CD4-positive, alpha-beta T cell treated with Interleukin-6 at 100 ng/mL for 8 hours (primary cell): ENCODE measurements at places on chromosomes 3 and 15.

GRCh38 chr3:176840641-176841286 is 356.5 kb downstream of the TBL1XR1 start:
- no peak for DNase-seq

DNA sequence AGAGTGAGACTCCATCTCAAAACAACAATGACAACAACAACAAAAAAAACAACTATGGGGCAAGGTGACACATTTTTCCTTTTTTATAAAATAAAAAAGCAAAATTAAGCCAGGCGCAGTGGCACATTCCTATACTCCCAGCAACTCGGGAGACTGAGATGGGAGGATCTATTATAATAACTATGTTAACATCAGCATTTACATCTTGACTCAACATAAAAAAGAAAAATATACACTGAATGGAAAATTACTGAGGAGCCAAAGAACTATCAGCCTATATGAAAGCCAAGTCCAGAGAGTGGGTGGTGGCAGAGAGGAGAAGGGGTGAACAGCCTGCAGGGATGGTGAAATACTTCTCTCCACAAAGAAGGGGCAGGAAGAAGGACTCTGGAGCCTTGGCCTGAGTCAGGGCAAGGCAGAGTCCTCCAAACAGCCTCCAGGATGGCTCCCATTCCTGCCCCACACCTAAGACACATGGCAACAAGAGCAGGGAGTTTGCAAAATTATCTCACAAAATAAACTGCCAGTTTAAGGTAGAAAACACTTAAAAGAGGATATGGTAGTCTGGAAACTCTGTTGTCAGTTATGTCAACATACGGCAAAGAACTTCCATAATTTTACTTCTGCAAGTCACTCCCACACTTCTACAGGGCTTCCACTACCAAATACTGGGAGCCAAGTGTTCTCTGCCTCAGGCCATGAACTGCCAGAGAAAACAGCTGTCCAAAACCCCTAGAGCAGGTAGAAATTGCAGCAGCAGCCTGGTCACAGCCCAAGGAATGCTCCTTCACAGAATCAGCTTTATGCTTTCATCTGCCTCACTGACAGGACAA is 25.9 kb downstream of the HSPBAP1 start:
- DNase-seq, result no peak

- no peak for DNase-seq
These were observed 3.2 kb upstream of the GPR171 start for GRCh38 chr3:151206201-151206600.

- no peak for DNase-seq
These were observed 169.4 kb downstream of the CHST2 start for GRCh38 chr3:143288944-143289343.

- DNase-seq, result no peak
These were observed 219.0 kb downstream of the NFKBIZ start for GRCh38 chr3:102068327-102068726.

DNA sequence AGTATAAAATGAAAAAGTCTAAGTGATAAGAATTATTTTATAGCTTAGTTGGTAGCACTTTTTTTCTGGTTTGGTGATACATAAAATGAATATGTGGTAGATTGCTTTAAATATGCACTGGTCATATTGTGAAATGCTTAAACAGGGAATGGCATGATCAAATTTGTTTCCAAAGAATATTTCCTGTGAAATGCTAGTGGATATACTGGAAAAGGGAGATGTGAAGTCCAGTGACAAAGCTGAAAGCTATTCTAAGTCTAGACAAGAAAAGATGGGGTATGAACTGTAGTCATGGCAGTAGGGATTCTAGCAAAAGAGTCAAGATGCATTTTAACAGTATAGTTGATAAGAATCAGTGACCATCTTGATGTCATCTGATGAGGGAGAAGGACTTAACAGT is 98.9 kb upstream of the MME start:
- no peak for DNase-seq

DNA sequence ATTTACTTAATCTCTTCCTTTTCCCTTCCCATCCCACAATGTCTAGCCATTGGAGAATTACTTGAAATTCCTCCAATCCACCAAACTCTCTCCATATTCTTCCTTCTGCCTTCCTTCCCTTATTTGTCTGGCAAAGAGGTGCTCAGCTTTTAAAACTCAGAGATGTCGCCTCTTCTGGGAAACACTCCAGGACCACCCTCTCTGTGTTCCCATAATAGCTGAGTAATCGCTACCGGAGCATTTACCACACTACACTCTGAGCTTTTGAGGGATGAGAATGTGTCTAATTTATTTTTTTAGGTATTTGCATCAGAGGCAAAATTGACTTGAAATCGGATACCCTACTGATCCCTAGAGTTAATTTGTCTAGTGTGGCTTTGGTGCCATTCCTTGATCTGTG is 245.7 kb upstream of the TPRG1 start:
- DNase-seq, result no peak

DNA sequence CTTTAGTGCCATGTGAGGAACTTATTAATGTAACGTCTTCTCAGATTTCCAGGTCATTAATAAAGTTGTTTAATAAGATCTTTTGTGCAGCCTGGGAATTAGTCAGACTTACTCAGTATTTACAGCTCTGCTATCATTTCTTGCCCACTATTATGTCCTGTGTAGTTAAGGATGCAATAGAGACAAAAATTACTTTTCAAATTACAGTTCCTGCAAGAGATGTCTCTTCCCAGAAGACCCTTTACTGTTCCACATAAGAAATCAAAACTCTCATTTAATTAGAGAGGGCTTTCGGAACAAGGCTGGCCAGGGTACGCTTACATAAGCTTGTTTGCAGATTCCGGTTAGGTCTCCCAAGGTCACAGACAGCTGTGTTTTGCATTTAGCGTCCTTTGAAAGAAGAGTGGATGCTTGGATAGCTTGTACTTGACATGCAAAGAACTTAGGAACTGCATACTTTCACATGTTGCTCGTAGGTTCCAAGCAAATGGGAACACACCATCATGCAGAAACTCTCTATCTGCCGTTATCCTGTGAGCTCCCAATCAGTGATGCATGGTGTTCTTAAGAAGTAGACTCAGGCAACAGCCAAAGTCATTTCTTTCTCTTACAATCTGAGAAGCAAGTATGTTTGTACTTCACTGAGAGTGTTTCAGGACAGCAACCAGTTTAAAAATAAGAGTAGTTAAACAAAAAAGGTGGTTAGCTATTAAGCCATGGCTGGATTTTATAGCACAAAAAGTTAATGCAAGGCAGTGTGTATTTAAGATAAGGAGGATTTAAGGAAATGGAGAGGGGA is 37.4 kb downstream of the FILIP1L start:
- no peak for DNase-seq

DNA sequence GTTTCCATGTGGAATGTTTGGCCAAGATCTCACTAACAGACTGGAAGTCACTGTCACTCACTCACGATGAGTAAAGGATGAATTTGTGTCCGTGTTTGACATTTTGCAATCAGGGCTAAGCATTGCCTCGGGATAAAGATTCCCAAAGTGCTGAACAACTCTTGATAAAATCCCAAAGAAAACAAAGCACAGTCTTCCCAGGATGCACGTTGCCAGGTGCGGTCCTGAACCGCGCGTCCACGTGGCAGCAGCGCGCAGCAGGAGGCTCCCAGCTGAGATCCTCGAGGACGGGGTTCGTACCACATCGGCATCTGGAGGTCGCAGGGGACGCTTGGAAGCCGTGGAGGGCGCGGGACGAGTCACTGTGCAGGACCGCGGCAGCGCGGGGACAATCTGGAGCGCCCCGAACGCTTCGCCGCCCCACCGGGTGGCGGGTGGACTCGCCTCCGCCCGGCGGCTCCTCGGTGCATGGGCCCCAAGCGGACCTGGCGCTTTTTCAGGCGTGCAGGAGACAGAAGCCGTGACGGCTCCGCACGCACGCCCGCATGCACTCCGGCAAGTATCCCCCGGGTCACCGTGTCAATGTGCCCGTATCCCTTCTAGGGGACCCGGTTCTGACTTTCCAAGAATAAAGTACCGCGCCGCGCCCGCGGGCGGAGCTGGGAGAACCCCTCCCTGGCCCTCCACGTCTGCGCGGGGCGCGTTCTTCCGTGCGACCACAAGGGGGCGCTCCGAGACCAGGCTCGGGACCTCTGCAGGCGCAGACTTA is 17.7 kb downstream of the CPN2 start:
- DNase-seq, result peak; percentile 86

DNA sequence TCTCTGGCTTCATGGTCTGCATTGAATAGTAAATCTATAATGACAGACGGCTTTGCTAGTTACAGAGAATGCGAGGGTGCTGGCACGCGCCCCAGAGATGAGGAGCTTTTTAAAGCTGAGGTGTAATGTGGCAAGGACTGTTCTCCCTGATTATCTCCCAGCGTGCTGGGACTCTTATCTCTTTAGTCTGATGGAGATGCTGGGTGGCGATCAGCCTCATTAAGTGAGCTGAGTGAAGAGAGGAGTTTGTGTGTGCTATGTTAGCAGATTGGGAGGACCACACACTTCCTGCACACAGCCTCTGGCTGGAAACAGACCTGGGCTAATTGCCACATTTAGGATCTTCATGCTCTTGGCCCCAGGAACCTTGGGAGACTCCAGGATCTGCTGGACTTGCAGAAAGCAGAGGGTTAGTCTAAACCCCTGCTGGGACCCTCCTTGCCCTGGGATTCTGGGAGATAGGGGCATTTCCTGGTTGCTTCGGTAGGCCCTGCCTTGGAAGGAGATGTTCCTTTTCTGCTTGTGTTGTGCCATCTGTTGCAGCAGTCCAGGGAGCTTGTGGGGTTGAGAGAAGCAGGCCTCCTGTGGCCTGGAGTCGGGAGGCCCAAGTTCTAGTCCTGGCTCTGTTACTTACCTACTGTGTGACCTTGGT is 15.0 kb downstream of the PDIA5 start:
- DNase-seq, result no peak

GRCh38 chr3:22496641-22497040 is 706.5 kb upstream of the UBE2E2 start:
- no peak for DNase-seq

GRCh38 chr3:192564611-192565010 is 162.7 kb downstream of the FGF12 start:
- no peak for DNase-seq

DNA sequence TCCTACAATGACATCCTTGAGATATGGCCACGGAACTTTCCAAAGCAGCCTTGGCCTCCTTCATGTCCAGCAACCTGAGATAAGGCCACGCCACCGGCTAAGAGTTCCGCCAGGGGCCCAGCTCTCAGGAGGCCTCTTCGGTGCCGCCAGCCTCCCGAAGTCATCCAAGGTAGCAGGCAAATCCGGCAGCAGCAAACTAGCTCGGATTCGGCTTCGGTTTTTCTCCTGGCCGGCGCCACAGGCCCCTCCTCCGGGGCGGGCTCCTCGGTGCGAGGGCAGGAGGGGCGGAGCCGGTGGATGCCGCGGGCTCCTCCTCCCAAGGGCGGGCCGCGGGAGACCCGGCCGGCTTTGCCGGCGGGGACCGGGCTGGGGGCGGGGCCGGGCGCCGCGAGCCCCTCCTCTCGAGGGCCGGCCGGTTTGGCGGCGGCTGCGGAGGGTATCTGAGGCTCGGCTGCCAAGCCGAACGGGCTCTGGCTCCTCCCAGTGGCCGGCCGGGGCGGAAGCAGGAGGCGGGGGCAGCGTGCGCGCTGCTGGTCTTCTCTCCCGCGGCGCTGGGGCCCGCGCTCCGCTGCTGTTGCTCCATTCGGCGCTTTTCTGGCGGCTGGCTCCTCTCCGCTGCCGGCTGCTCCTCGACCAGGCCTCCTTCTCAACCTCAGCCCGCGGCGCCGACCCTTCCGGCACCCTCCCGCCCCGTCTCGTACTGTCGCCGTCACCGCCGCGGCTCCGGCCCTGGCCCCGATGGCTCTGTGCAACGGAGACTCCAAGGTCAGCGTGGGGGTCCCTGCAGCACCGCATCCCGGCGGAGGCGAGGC is at the start of gene GMPS:
Gene GMPS, plus strand, starts transcription at position 518 of the 812 bp plus-strand sequence. Its CDS starts 221 bp downstream, at position 739.
- DNase-seq, result peak; percentile 96

- no peak for DNase-seq
These were observed 115.1 kb downstream of the PLCL2 start for GRCh38 chr3:16999871-17000270.
